ENCODE measurements at places on chromosomes 11 and 22.

DNA sequence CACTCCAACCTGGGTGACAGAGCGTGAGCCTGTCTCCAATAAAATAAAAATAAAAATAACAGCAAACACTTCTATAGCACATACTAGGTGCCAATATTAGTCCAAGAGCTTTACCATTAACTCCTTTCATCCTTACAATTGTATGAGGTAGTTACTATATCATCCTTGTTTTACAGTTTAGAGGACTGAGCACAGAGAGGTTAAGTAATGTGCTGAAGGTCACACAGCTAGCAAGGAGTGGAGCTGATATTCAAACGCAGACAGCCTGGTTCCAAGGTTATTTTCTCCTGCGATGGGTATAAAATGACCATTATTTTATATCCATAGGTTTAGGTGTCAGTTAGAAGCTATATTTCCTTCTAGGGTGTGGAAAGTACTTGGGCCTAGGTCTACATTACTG, 80.7 kb upstream of the LMO1 start:
- no peak for DNase-seq

GRCh38 chr22:37500745-37501609, 14.8 kb upstream of the MFNG start:
- no peak for DNase-seq

DNA sequence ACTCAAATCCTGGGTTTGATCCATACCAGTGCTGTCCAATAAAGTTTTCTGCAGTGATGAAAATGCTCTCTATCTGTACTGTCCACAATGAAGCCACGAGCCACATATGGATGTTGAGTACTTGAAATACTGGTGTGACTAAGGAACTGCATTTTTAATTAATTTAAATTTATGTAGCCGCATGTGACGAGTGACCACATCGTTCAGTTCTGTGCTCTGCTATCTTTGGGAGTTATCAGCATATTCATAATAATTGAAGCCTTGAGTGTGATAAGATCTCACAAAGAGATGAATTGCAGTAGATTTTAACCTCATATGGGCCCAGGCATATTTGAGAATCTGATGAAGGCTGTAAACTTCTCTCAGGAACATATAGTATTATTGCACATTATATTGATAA, 40.8 kb downstream of the GRAMD1B start:
- no peak for DNase-seq

- no peak for DNase-seq
Measured at GRCh38 chr11:10916665-10917064, 58.8 kb upstream of the ZBED5 start.

DNA sequence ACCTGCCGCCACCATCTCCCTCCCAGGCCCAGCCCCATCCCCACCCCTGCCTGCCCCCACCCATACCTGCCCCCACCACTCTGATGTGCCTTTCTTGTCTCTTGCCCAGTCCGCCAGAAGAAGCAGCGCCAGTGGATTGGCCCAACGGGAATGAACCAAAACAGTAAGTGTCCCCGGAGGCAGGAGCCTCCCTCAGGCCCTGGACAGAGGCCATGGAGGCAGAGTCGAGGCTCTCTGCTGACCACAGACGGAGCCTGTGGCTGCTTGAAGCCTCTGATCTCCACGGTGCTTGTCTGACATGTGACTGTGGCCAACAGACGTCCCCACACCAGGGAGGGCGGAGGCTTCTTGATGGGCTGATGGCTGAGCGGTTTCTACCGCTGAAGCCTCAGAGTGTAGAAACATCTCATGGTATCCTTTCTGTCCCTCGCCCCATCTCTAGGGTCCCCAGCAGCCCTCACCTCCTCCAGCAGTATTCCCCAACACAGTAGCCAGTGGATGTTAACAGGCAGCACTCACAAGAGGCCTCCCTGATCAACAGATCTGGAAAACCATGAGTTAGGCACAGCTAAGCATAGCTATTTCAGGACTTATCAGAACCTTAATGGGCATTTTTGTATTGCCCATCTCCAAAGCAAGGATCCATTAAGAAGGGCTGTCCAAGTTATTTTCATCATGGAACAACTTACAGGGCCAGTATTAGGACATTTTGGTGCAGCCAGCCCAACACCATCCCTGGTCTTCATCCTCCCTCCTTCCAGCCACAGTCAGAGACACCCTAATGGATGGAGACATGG, 21.7 kb downstream of the CD5 start:
- no peak for DNase-seq

GRCh38 chr11:106304274-106304673, 226.8 kb downstream of the AASDHPPT start:
- DNase-seq: no peak

- DNase-seq: no peak
Measured at GRCh38 chr11:48050304-48050703, 69.9 kb downstream of the PTPRJ start.

GRCh38 chr11:115636753-115637527, 132.7 kb upstream of the CADM1 start:
- DNase-seq: no peak

GRCh38 chr11:128662076-128662475, 31.8 kb upstream of the FLI1 start:
- no peak for DNase-seq

- no peak for DNase-seq
Measured at GRCh38 chr11:78337554-78337924, 80.1 kb downstream of the GAB2 start.

DNA sequence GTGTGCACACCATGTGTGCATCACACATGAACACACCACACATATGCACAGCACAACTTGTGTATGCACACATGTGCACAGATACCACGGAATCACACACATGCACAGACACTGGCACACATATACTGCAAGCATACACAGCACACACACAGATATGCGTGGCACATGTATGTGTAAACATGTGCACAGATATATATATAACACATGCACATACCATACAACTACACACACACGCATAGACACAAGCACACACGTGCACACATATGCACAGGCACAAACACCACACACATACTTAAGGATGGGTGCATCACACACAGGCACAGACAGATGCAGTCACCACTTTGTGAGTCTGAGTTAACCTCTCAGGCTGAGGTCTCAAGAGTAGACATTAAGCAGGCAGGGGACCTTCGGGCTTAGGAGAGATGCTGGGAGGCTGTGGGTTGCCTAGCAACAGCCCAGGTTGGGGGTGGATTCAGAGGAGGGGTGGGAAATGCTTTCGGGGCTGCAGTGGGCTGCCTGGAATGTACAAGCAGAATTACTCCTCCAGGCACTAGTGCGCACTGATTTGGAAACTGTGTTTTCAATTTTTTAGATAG, 82.9 kb downstream of the MYO18B start:
- DNase-seq: no peak

GRCh38 chr11:95516786-95517185, 272.8 kb downstream of the FAM76B start:
- DNase-seq: no peak

DNA sequence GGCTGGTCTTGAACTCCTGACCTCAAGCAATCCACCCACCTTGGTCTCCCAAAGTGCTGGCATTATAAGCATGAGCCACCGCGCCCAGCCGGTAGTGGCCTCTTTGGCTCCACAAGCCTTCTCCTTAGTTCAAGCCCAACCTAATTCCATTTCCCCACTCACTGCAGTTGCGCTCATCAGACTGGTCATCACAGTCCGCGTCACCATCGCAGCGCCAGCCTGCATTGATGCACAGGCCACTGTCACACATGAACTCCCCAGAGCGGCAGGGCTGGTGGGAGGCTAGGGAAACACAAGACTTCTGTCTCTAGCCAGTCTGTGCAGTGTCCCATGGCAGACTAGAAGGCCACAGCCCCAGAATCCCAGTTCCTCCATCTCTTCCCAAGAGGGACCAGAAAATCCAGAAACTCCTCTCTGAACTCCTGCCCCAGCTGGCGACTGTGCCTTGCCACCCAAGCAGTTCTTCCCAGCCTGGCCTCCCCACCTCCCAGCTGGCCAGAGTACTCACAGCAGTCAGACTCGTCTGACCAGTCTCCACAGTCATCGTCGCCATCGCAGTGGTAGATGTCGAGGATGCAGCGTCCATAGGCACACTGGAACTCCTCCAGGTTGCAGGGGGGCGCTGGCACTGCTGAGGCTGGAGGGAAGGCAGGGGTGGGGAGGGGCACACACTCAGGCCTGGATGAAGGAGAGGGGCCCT, 19.8 kb downstream of the LRP4 start:
- no peak for DNase-seq

- DNase-seq: no peak
Measured at GRCh38 chr22:28795071-28795693, 5.2 kb downstream of the XBP1 start.

- DNase-seq: no peak
Measured at GRCh38 chr11:46386005-46386578, 4.6 kb downstream of the MDK start.

DNA sequence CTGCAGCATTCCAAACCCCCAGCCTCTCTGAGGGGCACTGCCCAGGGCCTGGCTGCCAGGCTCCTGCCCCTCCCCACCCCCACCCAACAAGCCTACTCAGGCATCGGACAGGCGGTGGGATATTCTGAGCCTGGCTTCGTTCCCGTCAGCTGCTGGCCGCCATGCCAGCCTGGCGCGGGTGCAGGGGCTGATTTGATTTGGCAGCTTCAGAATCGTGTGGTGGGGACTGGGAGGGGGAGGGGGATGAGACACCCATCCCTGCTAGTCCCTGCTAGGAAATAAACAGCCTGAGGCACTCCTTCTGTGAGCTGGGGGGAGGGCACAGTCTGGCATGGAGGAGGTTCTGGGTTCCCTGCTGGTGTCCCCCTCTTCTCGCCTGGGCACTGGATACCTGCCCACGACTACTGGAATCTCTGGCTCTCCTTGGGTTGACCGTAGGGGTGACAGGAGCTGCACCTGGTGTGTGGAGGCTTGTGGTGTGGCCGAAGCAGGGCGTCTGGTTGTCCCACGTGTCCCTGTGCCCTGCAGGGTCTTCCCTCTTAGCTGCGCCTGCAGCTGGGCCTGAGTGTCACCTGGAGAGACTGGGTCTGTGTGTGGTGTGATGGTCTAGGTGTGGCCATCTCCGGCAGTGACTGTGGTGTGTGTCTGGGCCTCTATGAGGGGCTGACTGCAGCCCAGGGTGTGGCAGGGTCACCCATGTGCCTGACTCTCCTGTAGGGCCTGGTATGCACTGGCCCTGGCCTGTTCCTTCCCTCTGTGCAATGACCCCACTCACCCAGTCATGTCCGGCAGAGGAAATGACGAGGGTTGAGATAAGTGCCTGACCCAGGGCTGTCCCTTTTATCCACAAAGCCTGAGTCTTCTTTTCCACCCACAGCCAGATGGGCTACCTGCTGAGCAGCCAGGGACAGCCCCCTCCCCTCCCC, 42.2 kb downstream of the PDE2A start:
- no peak for DNase-seq

DNA sequence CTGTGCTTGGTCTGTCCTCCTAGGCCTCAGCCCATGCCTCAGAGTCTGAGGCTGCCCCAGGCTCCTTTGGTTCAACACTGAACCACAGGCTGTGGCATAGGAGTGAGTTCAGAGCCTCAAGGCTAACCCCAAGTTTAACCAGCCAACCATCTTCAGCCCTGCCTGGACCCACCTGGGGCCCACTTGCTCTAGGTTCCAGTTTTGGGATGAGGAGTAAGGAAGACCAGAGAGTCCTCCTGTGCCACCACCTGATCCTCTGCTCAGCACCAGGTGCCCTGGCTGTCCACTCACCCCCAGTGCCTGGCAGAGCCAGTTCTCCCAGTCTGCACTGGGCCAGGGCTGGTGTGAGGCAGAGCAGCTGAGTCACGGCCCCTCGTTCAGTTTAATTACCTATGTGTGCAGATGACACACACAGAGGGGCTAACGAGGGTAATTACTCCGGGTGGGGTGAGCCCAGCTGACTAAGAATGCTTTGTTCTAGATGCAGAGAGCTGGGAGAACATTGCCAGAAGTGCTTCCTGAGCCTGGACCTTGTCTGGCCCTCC, 12.0 kb upstream of the TMPRSS13 start:
- DNase-seq: no peak

DNA sequence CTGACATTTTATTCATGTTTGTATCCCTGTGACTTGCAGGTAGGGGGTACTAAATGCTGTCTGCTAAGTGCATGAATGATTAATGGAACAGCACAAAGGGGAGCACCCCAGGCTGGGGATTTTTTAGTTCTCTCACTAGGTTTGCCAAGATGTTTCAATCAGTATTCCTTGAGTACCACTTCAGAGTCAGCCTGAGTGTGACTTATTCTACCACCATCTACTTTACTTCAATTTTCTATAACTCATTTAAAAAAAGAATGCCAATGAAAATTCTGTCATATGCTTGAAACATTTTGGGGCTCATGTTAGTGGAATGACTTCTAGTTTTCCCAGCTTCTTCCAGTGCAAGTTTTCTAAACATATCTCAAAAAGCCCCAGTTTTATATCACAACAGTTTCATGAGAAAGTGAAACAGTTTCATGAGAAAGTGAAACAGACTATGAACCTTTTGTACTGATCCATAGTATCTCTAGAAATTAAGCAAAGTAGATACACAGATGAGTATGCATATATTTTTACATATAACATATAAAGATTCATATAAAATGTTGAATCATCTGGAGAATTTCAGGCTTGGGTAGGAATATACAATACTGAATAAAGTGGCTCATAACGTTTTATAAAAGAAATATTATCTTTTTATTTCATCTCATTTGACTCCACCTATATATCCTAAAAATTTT, 252.4 kb downstream of the GRM5 start:
- DNase-seq: no peak

Measured in T1000 (cell line).